ENCODE measurements at places on chromosomes 16 and 17.

DNA sequence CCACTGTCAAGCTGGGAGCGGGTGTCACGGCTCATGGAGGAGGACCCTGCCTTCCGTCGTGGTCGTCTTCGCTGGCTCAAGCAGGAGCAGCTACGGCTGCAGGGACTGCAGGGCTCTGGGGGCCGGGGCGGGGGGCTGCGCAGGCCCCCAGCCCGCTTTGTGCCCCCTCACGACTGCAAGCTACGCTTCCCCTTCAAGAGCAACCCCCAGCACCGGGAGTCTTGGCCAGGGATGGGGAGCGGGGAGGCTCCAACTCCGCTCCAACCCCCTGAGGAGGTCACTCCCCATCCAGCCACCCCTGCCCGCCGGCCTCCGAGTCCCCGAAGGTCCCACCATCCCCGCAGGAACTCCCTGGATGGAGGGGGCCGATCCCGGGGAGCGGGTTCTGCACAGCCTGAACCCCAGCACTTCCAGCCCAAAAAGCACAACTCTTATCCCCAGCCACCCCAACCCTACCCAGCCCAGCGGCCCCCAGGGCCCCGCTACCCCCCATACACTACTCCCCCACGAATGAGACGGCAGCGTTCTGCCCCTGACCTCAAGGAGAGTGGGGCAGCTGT lies 11.6 kb downstream of the SLC52A1 start:
- DNase-seq: no peak

GRCh38 chr16:81995651-81996050 lies 15.6 kb downstream of the SDR42E1 start:
- no peak for DNase-seq

DNA sequence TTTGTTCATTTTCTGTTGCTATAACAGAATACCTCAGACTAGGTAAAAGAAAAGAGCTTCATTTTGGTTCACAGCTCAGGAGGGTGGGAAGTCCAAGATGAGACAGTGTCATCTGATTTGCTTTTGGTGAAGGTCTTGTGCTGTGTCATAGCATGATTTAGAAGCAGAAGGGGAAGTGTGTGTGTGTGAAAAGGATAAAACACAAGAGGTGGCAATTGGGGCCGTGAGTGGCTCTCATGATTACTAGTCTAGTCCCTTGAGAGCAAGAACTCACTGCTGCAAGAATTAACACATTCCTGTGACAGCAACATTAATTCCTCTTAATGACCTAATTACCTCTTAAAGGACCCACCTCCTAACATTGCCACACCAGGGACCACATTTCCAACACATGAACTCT lies 8.3 kb downstream of the SLC35G3 start:
- DNase-seq: no peak

DNA sequence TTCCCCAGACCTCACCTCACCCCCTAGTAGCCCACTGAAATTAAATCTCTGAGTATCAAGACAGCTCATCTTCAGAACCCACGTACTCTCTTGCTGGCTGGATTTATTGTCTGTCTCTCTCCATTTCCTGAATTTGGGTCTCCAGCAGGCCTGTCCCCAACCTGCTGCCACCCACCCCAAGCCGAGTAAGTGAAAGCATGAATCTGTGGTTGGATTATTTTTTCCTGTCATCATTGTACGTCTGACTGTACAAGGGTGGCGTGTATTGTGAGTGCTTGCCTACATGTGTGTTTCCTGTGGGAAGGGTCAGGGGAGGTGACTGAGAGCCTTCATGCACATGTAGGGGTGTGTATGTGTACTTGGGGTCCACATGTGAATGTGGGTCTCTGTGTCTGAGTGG lies 5.4 kb downstream of the TNP2 start:
- no peak for DNase-seq

- no peak for DNase-seq
These were observed 1.3 kb upstream of the NOL11 start for GRCh38 chr17:67716405-67716798.

DNA sequence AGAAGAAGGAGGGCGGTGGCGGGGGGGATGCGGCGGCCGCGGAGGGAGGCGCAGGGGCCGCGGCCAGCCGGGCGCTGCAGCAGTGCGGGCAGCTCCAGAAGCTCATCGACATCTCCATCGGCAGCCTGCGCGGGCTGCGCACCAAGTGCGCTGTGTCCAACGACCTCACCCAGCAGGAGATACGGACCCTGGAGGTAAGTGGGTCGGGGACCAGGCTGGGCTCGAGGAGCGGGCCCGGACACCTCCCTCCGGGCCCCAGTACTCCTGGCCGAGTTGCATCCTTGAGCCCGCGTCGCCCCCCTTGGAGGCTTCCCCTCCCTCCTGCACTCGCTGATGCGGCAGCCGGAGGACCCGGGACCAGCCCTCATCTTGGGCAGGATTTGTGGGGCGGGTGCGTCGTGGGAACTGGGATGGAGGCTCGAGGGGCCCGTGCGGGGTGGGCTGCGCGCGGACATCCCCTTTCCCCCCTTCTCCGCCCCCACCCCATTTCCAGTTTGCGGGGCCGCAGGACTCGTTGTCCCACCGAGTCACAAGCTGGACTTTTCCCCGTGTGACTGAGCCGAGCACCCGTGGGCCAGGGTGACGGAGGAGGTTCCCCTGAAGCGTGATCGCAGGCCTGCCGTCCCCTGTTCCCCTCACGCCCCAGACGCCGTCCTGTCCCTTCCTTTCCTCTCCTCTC lies 572 bp downstream of the KSR1 start:
- no peak for DNase-seq

DNA sequence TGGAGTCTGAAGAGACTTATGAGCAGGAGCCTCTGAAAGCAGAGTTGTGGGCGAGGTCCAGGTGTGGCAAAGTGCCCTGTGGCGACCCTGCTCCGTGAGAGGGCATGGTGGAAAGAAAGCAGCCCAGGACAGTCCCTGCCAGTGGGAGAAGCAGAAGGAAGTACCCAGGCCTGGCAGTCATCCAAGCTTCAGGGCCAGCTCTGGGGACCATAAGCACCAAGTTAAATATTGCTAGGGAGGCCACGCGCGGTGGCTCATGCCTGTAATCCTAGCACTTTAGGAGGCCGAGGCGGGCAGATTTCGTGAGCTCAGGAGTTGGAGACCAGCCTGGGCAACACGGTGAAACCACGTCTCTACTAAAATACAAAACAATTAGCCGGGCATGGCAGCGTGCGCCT lies 4.9 kb upstream of the ASGR1 start:
- DNase-seq: no peak

DNA sequence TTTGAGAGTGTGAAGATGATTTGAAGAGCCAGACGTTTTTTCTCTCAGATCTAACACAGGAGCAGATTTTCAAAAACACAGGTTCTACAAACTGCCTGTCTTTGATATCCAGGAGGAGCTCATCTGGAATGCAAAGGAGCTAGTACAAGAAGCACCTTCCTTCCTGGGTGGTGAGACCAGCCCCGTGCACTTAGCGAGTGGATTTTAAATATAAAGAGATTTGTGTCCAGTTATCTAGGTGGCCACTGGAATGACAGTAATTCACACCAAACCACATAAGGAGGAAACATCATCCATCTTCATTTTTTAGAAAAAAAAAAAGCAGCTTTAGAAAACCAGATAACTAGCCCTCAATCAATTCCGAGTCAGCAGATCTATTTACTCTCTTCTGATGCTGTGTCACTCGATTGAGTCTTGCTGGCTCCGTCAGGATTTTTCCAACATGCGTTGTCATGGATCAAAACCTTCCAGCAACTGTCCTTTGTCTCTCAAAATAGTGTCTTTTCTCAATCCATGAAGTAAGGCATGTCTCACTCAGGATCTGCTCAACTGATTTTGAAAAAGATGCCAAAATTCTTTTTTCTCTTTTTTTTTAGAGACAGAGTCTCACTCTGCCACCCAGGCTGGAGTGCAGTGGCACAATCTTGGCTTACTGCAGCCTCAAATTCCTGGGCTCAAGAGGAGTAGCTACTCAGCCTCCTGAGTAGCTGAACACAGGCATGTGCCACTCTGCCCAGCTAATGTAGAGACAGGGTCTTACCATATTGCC lies 451.2 kb upstream of the PSMD7 start:
- DNase-seq: no peak

- DNase-seq: no peak
These were observed 529 bp upstream of the ASPA start for GRCh38 chr17:3475251-3475685.

DNA sequence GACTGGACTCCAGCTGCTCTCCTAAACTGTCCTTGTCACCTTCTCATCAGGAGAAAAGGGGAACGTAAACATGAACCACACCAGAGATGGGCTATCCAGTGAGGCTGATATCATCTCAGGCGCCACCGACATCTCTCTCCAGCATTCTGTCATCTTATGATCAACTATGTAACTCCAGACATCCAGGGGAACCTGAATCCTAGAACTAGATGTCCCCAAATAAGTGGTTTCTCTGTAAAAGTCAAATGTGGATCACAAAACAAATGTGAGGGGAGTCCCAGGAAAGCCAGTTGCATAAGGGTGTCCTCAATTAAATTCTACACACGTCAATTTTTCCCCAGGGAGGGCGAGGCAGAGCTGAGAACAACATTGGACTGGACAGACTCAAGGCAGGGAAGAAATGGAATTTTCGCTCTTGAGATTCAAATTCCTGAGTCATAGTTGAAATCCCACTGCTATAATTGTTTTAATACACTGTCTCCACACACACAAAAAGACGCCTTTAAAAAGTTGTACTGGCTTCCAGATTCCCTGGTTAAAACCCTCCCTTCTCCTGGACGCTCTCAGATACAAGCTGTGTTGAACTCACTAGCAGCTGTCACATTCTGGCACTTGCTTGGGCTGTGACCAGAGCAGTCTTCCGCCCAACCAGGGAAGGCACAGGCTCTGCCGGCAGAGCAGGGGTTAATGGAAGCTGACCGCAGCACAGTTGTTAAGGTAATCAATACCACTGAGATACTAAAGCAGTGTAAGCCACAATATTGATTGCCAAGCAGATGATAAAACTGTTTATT lies 62.6 kb downstream of the ZFHX3 start:
- no peak for DNase-seq

- DNase-seq: no peak
These were observed 14.0 kb downstream of the MPP3 start for GRCh38 chr17:43818966-43819365.

GRCh38 chr17:33241390-33241789 lies 51.7 kb downstream of the ASIC2 start:
- no peak for DNase-seq

DNA sequence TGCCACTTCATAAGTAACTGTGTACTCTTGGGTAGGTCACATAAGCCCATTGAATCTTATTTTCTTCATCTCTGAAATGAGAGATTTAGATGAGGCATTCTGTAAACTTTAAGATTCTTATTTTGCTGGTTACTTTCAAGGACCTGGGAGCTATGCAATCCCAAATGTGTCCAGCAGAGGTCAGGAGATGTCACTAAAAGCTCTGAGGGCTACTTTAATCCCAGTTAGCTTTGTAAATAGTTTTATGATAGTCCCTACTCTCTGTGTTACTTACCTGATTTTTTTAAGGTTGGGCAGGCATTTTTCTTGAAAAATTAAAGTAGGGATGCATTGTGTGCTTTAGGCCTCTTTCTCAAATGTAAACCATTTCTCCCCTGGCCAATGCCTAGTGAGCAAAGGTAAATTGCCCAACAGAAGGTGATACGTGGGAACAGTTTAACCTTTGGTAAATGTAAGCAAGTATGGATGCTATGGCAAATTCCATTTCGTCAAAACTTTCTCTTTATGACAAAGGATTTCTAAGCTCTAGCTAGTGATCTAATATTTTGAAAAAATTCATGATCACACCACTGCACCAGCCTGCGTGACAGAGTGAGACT lies 57.1 kb upstream of the WSB1 start:
- DNase-seq: no peak

DNA sequence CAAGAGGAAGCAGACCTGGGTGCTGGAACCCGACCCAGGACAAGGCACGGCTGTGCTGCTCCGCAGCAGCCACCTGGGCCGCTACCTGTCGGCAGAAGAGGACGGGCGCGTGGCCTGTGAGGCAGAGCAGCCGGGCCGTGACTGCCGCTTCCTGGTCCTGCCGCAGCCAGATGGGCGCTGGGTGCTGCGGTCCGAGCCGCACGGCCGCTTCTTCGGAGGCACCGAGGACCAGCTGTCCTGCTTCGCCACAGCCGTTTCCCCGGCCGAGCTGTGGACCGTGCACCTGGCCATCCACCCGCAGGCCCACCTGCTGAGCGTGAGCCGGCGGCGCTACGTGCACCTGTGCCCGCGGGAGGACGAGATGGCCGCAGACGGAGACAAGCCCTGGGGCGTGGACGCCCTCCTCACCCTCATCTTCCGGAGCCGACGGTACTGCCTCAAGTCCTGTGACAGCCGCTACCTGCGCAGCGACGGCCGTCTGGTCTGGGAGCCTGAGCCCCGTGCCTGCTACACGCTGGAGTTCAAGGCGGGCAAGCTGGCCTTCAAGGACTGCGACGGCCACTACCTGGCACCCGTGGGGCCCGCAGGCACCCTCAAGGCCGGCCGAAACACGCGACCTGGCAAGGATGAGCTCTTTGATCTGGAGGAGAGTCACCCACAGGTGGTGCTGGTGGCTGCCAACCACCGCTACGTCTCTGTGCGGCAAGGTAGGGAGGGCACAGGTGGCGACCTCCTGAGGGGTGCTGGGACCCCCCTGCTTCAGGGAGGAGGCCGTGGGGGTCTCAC lies 667 bp downstream of the FSCN2 start:
- DNase-seq: no peak

DNA sequence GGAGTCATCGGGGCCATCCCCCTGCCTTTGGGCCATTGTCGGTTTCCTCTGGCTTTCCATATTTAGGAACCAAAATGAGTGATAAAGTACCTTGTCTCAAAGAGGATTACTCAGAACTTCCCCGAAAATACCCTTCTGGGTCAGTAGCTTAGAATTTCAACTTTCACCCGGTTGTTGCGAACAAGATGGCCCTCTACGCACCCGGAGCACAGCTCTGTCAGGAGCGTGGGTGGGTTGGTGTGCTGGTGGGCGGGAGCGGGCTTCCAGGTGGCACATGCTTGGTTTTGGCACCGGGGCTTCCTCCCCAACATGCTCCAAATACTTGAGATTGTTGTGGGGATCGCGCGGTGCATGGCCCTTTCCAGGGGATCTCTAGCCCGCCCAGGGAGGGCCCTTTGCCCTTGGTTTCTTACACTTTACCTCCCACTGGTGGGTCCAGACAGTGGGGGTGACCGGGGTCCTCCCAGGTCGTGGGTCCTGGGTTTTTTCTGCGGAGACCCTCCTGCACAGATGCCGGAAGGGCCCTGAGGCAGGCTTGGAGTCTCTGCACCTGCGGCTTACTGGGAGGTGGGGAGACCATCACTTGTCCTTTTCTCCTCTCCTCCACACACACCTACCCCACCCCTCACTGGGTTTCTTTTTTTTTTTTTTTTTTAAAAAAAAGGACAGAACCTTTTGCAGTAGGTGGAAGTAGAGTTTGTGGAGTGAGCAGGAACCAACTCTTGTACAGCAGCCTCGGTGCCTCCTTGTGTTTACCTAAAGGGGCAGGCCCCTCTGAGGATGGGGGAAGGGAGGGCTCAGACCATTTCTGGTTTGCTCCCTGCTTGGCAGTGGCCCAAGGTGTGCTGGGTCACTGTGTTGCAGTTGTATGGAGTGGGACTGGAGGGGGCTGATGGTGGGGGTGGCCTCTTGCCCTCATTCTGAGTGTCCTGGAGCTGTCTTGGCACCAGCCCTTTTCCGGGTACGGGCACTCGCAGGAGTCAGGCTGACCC lies 142.1 kb downstream of the SEC14L1 start:
- no peak for DNase-seq

GRCh38 chr17:33292981-33293867 lies at the start of gene ASIC2:
Gene ASIC2, minus strand, starts transcription at chr17:33293295.
- no peak for DNase-seq
